ENCODE measurements at places on chromosomes 2 and 18. TPM values are rescaled to one million over a fixed set of nuclear protein-coding genes. Genes with fewer than 3 reads are reported as not detected.

The CENPA gene
- 0.23 TPM for polyA plus RNA-seq

The RNPEPL1 gene
- 80.3 TPM for polyA plus RNA-seq

The CCDC150 gene
- polyA plus RNA-seq, result 1.4 TPM

- no peak for DNase-seq
Measured at GRCh38 chr18:57898506-57899124, 95.5 kb upstream of the ATP8B1 start.

DNA sequence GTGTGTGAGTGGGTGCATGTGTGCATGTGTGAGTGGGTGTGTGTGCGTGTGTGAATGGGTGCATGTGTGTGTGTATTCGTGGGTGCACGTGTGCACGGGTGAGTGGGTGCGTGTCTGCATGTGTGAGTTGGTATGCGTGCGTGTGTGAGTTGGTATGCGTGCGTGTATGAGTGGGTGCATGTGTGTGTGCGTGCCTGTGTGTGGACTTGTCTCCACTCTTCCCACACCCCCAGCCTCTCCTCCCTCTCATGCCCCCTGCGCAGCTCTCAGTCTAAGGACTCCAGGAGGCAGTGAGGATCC is 5.1 kb upstream of the OTOF start:
- DNase-seq, result no peak

GRCh38 chr2:96937586-96937985 is 48.8 kb downstream of the FAM178B start:
- no peak for DNase-seq

DNA sequence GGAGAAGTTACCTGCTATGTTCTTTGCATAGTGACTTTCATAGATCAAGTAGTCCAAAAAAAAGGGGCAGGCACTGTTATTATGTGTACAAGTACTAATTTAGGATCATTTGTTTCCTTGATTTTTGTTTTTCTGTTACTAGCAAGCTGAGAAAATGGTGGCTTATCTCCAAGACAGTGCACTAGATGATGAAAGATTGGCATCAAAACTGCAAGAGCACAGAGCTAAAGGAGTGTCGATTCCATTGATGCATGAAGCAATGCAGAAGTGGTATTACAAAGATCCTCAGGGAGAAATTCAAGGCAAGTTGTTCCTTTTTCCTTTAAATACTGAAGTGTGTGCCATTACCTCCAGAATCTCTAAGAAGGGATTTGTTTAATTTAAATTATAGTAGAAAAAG is 19.6 kb upstream of the KCNJ13 start:
- no peak for DNase-seq
